ENCODE measurements at places on chromosomes 12 and 14.

GRCh38 chr14:69042787-69043444 is 63.8 kb upstream of the ACTN1 start:
- DNase-seq, result no peak

GRCh38 chr14:19920021-19920657 is at the start of gene OR4K5:
TSS of gene OR4K5 (plus strand) at chr14:19920607. CDS start at chr14:19920607, 0 bp downstream.
- DNase-seq, result no peak

DNA sequence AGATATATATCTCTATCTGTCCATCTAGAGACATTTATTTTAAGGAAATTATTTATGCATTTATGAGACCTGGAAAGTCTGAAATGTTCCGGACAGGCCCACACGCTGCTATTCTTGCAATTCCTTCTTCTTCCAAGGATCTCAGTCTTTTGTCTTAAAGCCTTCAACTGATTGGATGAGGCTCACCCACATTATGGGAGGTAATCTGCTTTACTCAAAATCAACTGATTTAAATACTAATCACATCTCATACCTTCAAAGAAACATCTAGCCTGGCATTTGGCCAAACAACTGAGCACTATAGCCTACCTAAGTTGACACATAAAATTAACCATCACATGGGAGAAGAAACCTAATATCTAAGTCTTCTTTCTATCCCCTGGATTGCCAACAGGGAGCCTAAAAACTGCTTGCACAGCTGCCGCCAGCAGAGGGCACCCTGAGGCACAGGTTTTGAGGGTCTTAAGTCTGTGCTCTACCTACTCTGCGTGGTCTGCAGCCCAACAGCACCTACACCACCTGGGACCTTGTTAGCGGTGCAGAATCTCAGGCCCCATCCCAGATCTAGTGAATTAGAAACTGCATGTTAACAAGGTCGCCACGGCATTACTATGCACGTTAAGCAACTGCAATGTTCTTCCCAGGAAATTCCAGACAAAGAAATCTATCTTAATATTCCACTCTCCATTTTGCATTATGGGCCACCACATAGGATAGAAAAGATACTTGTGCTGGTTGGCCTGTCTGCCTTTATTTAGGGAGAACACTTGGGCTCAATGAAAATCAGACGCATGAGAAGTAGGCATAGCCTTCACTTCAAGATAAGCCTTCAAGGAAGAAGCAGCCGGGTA is 249.7 kb downstream of the FOXG1 start:
- DNase-seq, result no peak

DNA sequence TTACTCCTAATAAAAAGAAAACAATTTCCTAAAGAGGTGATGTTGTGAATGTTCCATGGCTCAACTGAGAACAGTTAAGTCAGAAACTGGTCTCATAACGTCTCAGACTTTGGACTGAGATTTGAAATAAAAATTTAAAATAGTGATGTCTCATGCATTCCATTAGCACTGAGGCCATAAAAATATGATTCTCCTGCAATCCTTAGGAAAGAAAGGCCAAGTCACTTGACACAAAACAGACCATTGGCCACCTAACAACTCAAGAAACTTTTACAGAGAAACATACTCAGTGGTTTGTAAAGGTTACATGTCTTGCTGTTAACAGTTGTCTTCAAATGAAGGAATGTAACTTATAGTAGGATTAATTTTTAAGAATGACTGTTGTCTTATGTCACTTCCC is 58.1 kb downstream of the STAB2 start:
- DNase-seq, result no peak

- no peak for DNase-seq
Observed at GRCh38 chr12:6700646-6701051, at the start of gene PIANP. TSS of gene PIANP (minus strand) at chr12:6700815. CDS start at chr12:6698061, 2,754 bp downstream.

GRCh38 chr12:132393991-132394949 is 64.9 kb upstream of the GALNT9 start:
- no peak for DNase-seq

DNA sequence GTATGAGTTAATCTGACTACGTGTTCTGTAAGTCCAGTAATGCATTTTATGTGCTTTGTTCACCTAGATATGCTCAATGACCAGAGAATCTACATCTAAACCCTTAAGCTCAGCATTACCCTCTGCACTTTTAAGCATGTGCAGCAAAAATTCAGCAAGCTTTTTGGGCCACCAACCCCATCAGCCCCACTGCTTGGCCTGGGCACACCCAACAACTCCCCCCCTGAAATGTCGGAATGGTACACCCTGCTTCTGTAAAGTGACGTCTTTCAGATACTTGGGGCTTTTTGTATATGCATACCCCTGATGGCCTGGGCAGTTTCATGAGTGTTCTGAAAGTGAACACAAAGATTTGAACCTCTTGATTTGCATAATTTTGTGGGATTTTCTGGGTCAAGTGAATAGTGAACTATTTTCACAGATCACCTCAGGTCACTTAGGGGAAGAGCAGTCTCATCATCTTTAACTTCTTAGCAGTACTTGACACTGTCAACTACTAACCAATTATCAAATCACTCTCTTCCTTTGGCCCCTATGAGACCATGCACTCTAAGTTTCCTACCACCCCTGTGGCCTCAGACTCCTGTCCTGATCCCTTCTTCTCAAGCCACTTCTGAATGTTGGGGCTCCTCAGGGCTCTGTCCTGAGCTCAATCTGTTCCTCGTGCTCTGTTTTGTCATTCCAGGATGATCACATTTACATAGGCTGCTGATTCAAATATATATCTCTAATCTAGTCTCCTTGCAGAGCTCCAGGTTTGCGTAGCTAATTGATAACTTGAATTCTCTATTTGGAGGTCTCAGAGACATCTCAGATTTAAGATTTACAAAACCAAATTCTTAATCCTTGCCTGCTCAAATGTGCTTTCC is 36.3 kb upstream of the PPM1A start:
- no peak for DNase-seq

DNA sequence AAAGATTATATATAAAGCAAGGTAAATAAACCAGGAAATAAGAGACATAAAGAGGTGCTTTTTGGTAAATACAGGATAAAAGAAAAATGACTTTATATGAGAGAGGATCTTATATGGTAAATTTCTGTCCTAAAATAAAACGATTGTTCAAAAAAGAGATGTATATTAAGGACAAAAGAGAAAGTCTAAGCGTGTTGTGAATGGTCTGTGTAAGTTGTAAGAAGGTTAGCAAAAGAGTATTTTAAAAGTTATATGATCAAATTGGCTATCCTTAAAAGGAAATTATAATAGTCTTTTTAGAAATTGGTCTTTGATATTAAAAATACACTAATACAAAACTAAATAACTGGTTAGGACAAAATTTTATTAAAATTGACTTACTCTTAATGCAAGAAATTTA is 14.1 kb upstream of the ACSM4 start:
- no peak for DNase-seq

- DNase-seq, result no peak
Observed at GRCh38 chr14:100738704-100739131, 12.0 kb downstream of the DLK1 start.

GRCh38 chr12:29551812-29552211 is 54.3 kb upstream of the OVCH1 start:
- DNase-seq, result no peak

All from stimulated activated CD8-positive, alpha-beta memory T cell treated with anti-CD3 and anti-CD28 coated beads, Interleukin-4, amount 100 ng/mL, for 1 hour (primary cell).